ENCODE measurements at places on chromosomes 7 and 10. TPM values are rescaled to one million over a fixed set of nuclear protein-coding genes. Genes with fewer than 3 reads are reported as not detected.

Gene HECW1
- 2.5 TPM for total RNA-seq

Gene GRID2IP
- not detected for total RNA-seq

Gene SUGCT
- total RNA-seq = 5.6 TPM

Gene HGF
- total RNA-seq = not detected

Gene INMT
- 0.11 TPM for total RNA-seq

Gene HOXA9
- total RNA-seq = 1.2 TPM

Gene ITIH5
- total RNA-seq = 2.0 TPM

Gene COL13A1
- total RNA-seq = 59.4 TPM

Gene NPC1L1
- total RNA-seq = 0.03 TPM
